ENCODE measurements at places on chromosomes 11 and 22. TPM values are rescaled to one million over a fixed set of nuclear protein-coding genes. Genes with fewer than 3 reads are reported as not detected.

PRSS23 gene
- total RNA-seq = 214 TPM

POU2AF1 gene
- total RNA-seq = not detected

ZNF195 gene
- total RNA-seq = 14.7 TPM

TCN2 gene
- total RNA-seq = 56.9 TPM

ASRGL1 gene
- total RNA-seq = 40.0 TPM

RAB36 gene
- total RNA-seq = 0.73 TPM

SPI1 gene
- not detected for total RNA-seq
